ENCODE measurements at places on chromosomes 7 and 10. TPM values are rescaled to one million over a fixed set of nuclear protein-coding genes. Genes with fewer than 3 reads are reported as not detected.

- peaks cover 1% of the 10 kb centered on the region for H3K4me1 ChIP-seq
- H3K4me3 ChIP-seq: no peak overlapping the region
- no peaks in the 10 kb centered on the region for H3K36me3 ChIP-seq
- no peaks in the 10 kb centered on the region for H3K27me3 ChIP-seq
These were observed 143.8 kb upstream of the TMEM106B start for GRCh38 chr7:12067156-12067831.

GRCh38 chr10:109992485-109992884 lies 15.3 kb upstream of the ADD3 start:
- no peaks in the 10 kb centered on the region for H3K27me3 ChIP-seq
- H3K27ac ChIP-seq: peak overlapping the region; percentile 21
- DNase-seq: peak; percentile 53
- no peaks in the 10 kb centered on the region for H3K36me3 ChIP-seq
- no peak overlapping the region for H3K4me3 ChIP-seq

DNA sequence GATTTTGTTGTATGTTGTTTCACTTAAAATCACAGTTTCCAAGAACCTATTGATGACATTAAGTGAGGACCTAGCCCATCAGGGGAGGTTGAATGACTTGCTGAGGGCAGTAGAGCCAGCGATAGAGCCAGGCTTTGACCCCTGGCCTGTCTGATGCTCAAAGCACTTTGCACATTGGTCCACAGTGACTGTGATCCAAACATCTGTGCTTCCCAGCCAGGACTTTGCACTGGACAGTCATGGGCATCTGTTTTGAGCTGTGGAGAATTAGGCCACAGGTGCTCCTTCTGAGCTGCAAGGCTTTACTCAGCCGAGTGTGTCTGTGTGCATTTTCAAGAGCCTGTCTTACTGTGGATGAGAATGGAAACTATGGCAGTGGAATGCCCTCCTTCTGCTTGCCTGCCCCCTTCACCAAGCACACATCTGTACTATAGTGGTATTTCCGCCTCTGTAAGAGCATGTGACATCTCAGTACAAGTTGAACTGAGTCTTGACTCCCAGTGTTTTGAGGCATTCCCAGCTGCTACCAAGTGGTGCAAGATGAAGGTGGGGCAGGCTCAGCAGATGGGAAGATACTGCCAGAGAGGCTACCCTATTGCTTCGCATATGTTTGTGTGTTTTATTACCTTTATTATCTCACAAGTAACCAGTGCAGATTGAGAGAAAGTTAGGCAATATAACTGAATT lies 72.7 kb upstream of the AOAH start:
- no peak overlapping the region for H3K27ac ChIP-seq
- H3K27me3 ChIP-seq: no peaks in the 10 kb centered on the region
- H3K36me3 ChIP-seq: no peaks in the 10 kb centered on the region
- no peak overlapping the region for H3K4me3 ChIP-seq
- no peak for DNase-seq

GRCh38 chr10:77436257-77436975 lies 201.2 kb downstream of the KCNMA1 start:
- no peak for DNase-seq
- no peaks in the 10 kb centered on the region for H3K4me1 ChIP-seq
- no peaks in the 10 kb centered on the region for H3K27me3 ChIP-seq
- no peak overlapping the region for H3K27ac ChIP-seq
- H3K4me3 ChIP-seq: no peak overlapping the region

The LMTK2 gene
- total RNA-seq: 23.5 TPM

The COMTD1 gene
- total RNA-seq: 4.6 TPM

DNA sequence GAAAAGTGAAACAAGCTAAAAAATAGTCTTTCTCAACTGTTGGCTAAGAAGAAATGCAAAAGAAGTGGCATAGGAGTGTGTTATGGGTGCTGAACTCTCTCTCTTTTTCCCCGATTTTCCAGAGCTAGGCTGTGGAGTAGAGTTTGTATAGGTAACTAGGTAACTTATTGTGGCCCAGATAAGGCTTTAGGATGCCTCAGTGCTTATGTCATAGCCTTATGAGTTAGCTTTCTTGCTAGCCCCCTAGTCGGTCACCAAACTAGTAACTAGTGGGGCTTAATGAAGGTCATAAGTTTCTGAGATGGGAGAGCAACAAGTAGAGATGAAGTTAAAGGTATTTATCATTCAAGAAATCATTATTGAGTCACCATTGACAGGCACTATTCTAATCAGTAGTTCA lies 32.4 kb downstream of the BPGM start:
- peak overlapping the region; percentile 9 for H3K27ac ChIP-seq
- no peaks in the 10 kb centered on the region for H3K4me1 ChIP-seq
- H3K4me3 ChIP-seq: no peak overlapping the region

DNA sequence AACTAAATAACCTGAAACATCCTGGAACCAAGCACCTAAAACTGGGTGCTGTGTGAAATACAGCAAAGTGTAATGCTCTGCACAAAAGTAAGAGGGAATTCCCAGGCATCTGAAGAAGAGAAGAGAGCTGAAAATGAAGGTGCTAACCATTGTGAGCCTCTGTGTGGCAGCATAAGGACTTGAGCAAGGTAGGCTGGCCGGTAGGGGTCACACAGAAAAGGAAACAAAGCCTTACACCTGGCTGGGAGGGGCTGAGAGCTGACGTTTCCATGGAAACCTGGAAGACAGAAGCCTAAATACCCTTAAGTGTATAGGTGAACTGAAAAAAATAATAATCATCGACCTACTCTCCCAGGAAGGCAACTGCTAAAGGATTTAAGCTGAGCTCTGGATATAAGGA lies 48.6 kb downstream of the CUL1 start:
- peaks cover 7% of the 10 kb centered on the region for H3K36me3 ChIP-seq
- no peaks in the 10 kb centered on the region for H3K27me3 ChIP-seq
- no peak overlapping the region for H3K4me3 ChIP-seq
- DNase-seq: peak; percentile 41

- H3K4me3 ChIP-seq: no peak overlapping the region
- H3K27ac ChIP-seq: no peak overlapping the region
These were observed 169.2 kb downstream of the NOC3L start for GRCh38 chr10:94193466-94193924.
